ENCODE measurements at places on chromosomes 12 and 14.

GRCh38 chr12:3304436-3305165 lies 186.4 kb upstream of the PRMT8 start:
- DNase-seq, result no peak

GRCh38 chr12:98388126-98388525 lies 127.3 kb upstream of the TMPO start:
- no peak for DNase-seq

DNA sequence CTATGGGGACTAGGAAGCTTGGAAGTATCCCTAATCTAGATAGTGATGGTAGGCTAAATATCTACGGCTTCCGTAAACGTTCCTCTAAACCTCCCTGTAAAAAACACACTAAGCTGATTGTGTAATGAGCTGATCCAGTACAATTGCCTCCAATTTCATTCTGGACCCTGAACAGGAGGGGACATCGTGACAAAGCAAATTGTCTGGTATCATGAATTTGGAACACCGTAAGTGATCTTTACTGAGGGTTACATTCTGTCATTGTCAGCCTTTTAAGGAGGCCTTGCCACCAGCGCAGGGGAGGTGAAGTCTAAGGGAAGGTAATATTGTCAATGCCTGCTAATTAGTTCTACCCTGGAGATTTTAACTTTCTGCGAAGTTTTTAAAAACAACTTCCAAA lies 487 bp upstream of the MGST1 start:
- DNase-seq, result no peak

DNA sequence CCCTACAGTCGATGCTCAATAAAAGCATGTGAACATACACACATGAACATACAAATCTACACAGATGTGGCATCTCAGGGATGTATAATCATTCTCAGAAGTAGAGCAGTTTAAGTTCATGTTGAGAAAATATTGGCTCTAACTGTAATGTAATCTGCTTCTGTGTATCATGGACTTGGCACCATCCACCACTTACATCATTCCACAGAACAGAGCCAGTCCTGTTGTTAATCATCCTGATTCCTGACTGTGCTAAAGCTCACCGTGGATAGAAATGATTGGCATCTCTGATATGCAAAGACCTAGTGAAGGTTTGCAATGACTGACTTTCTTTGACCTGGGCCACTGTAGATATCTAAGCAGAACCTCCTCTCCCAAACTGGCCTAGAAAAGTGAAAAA lies 1141.3 kb downstream of the BCL11B start:
- no peak for DNase-seq

- no peak for DNase-seq
These were observed 763.9 kb downstream of the NRXN3 start for GRCh38 chr14:78933948-78934524.

- DNase-seq, result no peak
These were observed 26.4 kb upstream of the GPR132 start for GRCh38 chr14:105091517-105092170.

- DNase-seq, result no peak
These were observed 15.2 kb upstream of the LRP1-AS start for GRCh38 chr12:57162553-57163125.

DNA sequence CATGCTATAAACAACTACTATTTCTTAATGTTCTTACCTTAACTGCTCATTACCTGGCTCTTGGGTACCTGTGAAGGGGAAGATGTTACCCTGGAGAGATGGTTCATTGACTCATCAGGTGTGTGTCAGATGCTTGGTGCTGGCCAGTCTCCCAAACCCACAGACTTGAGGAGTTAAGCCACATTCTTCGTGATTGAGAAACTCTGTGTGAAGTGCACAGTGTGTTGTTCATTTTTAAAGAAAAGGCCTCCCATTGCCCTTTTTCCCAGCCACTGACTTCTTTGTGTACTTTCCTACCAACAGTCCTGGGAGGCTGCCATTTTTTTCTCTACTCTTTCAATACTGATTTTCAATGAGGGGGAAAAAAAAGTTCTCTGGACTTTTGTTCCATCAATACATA lies 3.2 kb downstream of the MGST1 start:
- no peak for DNase-seq
